Mesenteric fat pad (tissue), 1 donor: ENCODE measurements at places on chromosomes 4 and X.

- no peak for DNase-seq
Observed at GRCh38 chrX:123171781-123172180, 12.3 kb upstream of the GRIA3 start.

- no peak for DNase-seq
Observed at GRCh38 chrX:32448320-32448719, 763.0 kb downstream of the DMD start.

DNA sequence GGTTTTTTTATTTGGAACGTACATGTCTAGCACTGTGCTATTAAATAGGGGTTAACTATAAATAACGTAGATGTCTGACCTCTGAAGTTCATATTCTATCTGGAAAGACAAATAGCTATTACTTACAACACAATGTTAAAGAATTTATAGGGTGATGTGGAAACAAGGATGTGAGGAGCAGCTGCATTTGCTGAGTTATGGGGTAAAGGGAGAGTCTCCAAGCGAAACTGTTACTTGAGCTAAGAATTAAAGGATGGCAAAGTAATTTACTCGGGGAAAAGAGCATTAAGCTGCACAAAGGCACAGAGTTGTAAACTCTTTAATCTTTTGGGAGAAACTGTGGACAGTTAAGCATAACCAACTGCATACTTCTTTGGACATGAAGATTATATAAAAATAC, 117.7 kb downstream of the FSTL5 start:
- no peak for DNase-seq

- DNase-seq, result no peak
Observed at GRCh38 chrX:134460862-134461220, 876 bp downstream of the HPRT1 start.

- DNase-seq, result no peak
Observed at GRCh38 chr4:16116493-16116990, 32.7 kb upstream of the PROM1 start.

DNA sequence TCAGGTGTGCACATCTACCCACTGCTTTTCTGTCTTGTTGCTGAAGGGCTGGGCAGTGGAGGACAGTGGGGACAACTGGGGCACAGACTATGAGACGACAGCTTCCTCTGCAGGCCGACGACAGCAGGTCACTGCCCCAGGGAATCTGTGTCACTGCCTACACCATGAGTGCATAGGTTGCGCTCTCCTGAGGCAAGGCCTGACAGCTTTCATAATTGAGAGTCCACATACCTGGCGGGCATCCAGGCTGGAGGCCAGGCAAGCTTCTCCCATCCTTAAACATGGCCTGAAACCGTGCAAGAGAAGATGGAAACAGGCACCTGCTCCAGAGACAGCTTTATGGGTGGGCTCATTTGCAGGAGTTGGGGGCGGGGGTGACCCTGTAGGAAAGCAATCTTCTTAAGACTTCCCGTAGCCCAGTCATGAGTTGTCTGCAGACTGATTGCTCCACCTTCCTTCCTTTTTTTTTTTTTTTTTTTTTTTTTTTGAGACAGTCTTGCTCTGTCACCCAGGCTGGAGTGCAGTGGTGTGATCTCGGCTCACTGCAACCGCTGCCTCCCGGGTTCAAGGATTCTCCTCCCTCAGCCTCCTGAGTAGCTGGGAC, 2.9 kb downstream of the ANOS1 start:
- DNase-seq, result no peak

- no peak for DNase-seq
Observed at GRCh38 chr4:56127716-56128115, 179.0 kb downstream of the CEP135 start.

DNA sequence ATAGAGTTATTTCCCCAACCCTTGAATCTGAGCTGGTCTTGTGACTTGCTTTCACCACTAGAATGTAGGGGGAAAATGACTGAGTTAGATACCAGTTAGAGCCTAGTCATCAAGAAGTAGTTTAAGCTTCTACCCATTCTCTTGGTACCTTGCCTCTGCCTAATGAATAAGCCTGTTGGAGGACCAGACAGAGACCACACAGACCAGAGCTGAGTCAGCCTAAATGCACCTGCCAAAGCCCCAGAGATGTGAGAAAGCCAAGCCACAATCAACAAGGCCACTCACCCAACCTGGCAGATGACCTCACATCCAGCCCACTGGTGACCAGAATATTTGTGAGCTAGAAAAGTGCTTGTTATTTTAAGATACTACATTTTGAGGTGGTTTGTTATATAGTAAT, 85.2 kb upstream of the DCLK2 start:
- DNase-seq, result no peak

GRCh38 chr4:148056879-148057278, 325.0 kb downstream of the ARHGAP10 start:
- DNase-seq, result no peak

GRCh38 chrX:53718073-53718472, 31.6 kb upstream of the HUWE1 start:
- DNase-seq, result no peak

- DNase-seq, result no peak
Observed at GRCh38 chrX:44106864-44107263, 133.7 kb upstream of the NDP start.

- DNase-seq, result no peak
Observed at GRCh38 chrX:88135735-88136134, 611.3 kb upstream of the CPXCR1 start.

DNA sequence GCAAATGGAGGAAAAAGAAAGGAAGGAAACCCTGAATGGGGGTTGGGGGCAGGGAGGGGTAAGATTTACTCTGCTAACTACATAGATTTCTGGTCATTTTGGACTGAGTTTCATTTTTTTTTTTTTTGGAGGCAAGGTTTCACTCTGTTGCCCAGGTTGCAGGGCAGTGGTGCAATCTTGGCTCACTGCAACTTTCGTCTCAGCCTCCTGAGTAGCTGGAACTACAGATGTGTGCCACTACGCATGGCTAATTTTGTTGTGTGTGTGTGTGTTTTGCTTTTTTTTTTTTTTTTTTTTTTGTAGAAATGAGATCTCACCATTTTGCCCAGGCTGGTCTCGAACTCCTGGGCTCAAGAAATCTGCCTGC, 223.5 kb downstream of the APBB2 start:
- no peak for DNase-seq

DNA sequence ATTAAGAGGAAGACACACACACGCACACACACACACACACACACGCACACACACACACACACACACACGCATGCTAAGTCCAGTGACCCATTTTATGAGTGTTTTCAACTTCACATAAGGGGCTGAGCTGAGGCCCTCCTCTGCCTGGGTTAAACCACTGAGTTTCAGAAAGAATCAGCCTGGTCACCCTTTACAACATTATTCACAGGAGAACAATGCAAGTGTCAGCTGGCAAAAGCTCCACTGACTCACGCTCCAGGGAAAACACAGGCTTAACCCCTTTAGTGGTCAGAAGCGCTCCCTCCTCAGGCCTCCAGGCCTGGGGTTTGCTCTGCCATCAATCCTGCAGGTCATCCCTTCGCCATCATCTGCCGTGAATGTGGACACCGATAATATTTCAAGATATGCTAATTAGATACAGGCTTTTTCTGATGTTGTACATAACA, 46.9 kb downstream of the ACOX3 start:
- no peak for DNase-seq

GRCh38 chr4:15349531-15349935, 78.3 kb upstream of the C1QTNF7 start:
- DNase-seq, result no peak

GRCh38 chr4:44231006-44231405, 217.6 kb downstream of the KCTD8 start:
- no peak for DNase-seq

- no peak for DNase-seq
Observed at GRCh38 chr4:56106180-56107147, 157.7 kb downstream of the CEP135 start.

GRCh38 chr4:56371426-56372220, 15.7 kb downstream of the AASDH start:
- DNase-seq, result no peak

- no peak for DNase-seq
Observed at GRCh38 chr4:184854673-184855072, 28.9 kb upstream of the ACSL1 start.

- no peak for DNase-seq
Observed at GRCh38 chrX:52577464-52578173, 60.8 kb upstream of the XAGE1B start.

GRCh38 chrX:86023811-86024210, 23.5 kb downstream of the CHM start:
- DNase-seq, result no peak

- DNase-seq, result no peak
Observed at GRCh38 chr4:175386776-175387507, 425.1 kb downstream of the GPM6A start.

- DNase-seq, result no peak
Observed at GRCh38 chr4:164251257-164251656, 502.7 kb upstream of the SMIM31 start.
